ENCODE measurements at places on chromosomes 11 and 22. TPM values are rescaled to one million over a fixed set of nuclear protein-coding genes. Genes with fewer than 3 reads are reported as not detected.

- no peak overlapping the region for H3K4me3 ChIP-seq
- H3K27ac ChIP-seq = no peak overlapping the region
- no peak for DNase-seq
Observed at GRCh38 chr11:71321433-71322191, 69.2 kb upstream of the SHANK2 start.

- no peak for DNase-seq
- no peaks in the 10 kb centered on the region for H3K4me1 ChIP-seq
Observed at GRCh38 chr11:9825895-9826294, 162.0 kb downstream of the SWAP70 start.

DNA sequence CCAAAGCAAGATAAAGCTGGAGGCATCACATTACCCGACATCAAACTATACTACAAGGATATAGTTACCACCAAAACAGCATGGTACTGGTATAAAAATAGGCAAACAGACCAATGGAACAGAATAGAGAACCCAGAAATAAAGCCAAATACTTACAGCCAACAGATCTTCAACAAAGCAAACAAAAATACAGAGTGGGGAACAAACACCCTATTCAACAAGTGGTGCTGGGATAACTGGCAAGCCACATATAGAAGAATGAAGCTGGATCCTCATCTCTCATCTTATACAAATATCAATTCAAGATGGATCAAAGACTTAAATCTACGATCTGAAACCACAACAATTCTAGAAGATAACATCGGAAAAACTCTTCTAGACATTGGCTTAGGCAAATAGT lies 50.0 kb upstream of the CLTCL1 start:
- H3K4me1 ChIP-seq = no peaks in the 10 kb centered on the region
- H3K36me3 ChIP-seq = peaks cover 52% of the 10 kb centered on the region
- DNase-seq = no peak
- H3K27me3 ChIP-seq = no peaks in the 10 kb centered on the region
- no peak overlapping the region for H3K4me3 ChIP-seq
- H3K27ac ChIP-seq = no peak overlapping the region

GRCh38 chr22:37905534-37906363 lies at the start of gene MICALL1:
Gene MICALL1, plus strand, starts transcription at chr22:37906297. Its CDS starts 126 bp downstream, at chr22:37906423.
- no peaks in the 10 kb centered on the region for H3K36me3 ChIP-seq
- no peaks in the 10 kb centered on the region for H3K27me3 ChIP-seq
- peaks cover 22% of the 10 kb centered on the region for H3K4me1 ChIP-seq
- H3K4me3 ChIP-seq = peak within 1 kb of the TSS; percentile 60

GRCh38 chr22:32317524-32317923 lies 40.1 kb upstream of the RFPL3 start:
- no peak overlapping the region for H3K27ac ChIP-seq
- H3K27me3 ChIP-seq = peaks cover 5% of the 10 kb centered on the region
- no peak overlapping the region for H3K4me3 ChIP-seq
- no peaks in the 10 kb centered on the region for H3K36me3 ChIP-seq
- no peaks in the 10 kb centered on the region for H3K4me1 ChIP-seq

DNA sequence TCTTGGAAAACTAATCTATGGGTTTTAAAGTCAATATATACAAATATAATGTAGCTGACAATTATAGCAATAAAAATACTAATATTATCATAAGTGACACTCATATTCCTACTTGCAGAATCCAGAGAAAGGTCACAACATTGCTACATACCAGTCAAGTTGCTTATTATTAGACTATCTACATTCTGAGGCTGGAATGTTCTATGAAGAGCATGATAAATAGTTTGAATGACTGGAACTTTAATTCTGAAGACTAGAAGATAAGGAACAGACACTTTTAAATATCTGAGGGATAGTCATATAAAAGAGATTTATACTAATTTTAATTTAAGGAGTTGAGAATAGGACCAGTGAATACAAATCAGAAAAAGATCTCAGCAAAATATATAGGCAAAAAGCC lies 146.0 kb downstream of the GUCY1A2 start:
- H3K27me3 ChIP-seq = no peaks in the 10 kb centered on the region
- H3K4me1 ChIP-seq = no peaks in the 10 kb centered on the region
- no peaks in the 10 kb centered on the region for H3K36me3 ChIP-seq
- no peak overlapping the region for H3K4me3 ChIP-seq
- no peak overlapping the region for H3K27ac ChIP-seq
- no peak for DNase-seq

DNA sequence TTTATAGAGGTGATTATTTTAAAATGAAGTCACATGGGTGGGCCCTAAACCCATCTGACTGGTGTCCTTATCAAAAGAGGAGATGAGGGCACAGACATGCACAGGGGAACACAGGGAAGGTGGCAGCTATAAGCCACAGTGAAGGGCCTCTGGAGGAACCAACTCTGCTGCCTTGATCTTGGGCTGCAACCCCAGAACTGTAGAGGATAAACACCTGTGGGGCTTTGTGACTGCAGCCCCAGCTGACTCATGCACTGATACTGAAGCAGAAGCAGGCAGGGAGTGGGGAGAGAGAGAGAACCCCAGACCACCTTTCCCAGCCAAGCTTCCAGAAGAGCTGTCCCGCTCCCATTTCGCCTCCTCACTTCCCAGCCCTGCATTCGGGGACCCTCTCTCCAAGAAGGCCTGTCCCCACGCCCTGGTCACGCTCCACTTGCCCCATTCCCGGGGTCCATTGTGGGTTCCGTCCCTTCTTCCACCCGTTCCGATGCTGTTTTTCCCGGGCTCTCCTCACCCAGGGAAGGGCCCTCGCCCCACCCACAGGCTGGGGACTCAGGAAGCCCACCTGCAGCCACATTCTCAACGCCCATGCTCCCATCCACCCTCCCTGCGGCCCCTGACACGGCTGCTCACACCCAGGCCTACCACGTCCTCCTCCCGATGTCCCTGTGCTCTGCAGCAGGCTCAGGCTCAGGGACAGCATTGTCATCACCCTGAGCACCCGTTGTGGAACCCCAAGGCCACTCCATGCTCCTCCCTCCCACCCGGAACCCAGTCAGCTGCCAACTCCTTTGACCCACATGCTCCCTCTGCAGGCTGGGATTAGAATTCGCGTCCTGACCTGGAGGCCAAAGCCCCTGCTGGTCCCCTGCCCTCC lies 90.8 kb upstream of the SHANK2 start:
- H3K36me3 ChIP-seq = no peaks in the 10 kb centered on the region
- peaks cover 7% of the 10 kb centered on the region for H3K27me3 ChIP-seq
- no peak overlapping the region for H3K4me3 ChIP-seq
- no peak for DNase-seq

GRCh38 chr22:47822422-47822821 lies 1060.0 kb downstream of the TBC1D22A start:
- no peak overlapping the region for H3K4me3 ChIP-seq
- H3K27ac ChIP-seq = no peak overlapping the region
- H3K27me3 ChIP-seq = no peaks in the 10 kb centered on the region
- no peak for DNase-seq
- no peaks in the 10 kb centered on the region for H3K36me3 ChIP-seq

GRCh38 chr11:134554106-134554505 lies 142.1 kb upstream of the B3GAT1 start:
- DNase-seq = no peak
- H3K4me3 ChIP-seq = no peak overlapping the region
- H3K27ac ChIP-seq = no peak overlapping the region

DNA sequence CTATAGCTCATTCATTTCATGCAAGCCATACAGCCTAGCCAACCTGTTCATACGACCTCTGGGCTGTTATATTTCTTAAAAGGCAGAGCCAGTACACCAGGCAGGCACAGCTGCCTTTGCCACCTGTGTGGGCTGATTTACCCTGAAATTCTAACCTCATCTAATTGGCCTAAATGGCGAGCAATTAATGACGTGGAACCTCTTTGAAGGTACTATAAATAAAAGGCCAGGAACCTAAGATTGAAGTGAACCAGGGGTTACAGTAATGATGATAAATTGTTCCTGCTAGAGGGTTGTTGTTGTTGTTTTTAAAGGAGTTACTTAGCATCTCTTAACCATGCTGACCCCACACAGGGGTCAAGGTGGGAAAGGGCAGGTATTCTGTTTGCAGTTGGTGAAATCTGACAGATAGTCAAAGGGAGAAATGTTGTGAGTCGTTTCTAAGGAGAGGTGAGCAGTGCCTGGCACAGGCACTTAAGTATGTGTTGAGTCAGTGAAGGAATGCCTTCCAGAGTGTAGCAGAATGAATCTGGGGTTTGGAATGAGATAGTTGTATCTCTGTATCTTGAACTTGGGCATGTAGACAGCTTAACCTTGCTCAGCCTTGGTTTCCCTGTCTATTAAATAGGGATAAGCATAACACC lies 213.5 kb upstream of the NAV2 start:
- no peak for DNase-seq
- H3K27ac ChIP-seq = no peak overlapping the region

GRCh38 chr11:119764108-119764868 lies 35.3 kb upstream of the NECTIN1 start:
- DNase-seq = no peak
- H3K27ac ChIP-seq = no peak overlapping the region

DNA sequence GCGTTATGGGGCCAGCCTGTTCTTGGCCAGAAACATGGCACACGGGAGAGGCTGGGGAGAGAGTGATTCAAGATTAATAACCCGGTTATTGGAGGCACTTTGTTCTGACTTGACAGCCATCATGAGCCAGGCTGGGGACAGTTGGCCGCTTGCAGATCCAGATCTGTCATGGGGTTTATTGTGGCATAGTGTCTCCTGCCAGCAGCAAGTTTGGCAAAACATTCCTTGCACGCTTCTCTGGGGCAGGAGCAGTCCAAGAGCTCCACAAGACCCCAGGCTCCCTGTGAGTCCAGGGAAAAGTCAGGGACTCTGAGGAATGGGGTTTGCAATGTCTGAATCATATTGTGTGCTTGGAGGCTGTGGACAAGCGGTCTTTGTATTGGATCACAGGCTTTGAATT lies 270.4 kb downstream of the MIAT start:
- H3K27ac ChIP-seq = no peak overlapping the region
- H3K4me3 ChIP-seq = no peak overlapping the region

GRCh38 chr22:49713003-49713402 lies 114.7 kb downstream of the BRD1 start:
- H3K4me3 ChIP-seq = no peak overlapping the region
- no peaks in the 10 kb centered on the region for H3K36me3 ChIP-seq
- H3K27me3 ChIP-seq = peaks cover 20% of the 10 kb centered on the region
- no peak for DNase-seq
- H3K27ac ChIP-seq = no peak overlapping the region

DNA sequence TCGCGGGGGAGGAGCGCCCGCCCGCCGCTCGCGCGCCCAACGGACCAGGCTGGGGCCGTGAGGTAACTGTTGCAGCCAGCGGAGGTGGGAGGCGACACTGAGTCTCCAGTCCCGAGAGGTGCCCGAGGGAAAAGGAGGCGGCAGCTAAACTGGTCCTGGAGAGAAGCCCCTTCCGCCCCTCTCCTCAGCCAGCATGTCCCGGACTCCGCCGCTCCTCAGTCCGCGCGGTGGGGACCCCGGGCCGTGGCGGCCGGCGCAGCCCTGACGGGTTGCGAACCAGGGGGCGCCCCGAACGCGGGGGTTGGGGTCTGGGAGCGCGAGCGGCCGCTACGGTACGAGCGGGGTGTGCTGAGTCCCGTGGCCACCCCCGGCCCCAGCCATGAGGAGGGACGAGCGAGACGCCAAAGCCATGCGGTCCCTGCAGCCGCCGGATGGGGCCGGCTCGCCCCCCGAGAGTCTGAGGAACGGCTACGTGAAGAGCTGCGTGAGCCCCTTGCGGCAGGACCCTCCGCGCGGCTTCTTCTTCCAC lies at the start of gene PDE3B:
Gene PDE3B, plus strand, starts transcription at position 108 of the 529 bp plus-strand sequence. Its CDS starts 272 bp downstream, at position 380.
- peak within 1 kb of the TSS; percentile 35 for H3K27ac ChIP-seq
- H3K4me3 ChIP-seq = peak within 1 kb of the TSS; percentile 91
- H3K36me3 ChIP-seq = no peaks in the 10 kb centered on the region
- H3K4me1 ChIP-seq = peaks cover 15% of the 10 kb centered on the region
- H3K27me3 ChIP-seq = no peaks in the 10 kb centered on the region
- DNase-seq = peak; percentile 63

- H3K36me3 ChIP-seq = peaks cover 1% of the 10 kb centered on the region
- no peak for DNase-seq
- H3K4me3 ChIP-seq = no peak overlapping the region
- H3K27ac ChIP-seq = no peak overlapping the region
- no peaks in the 10 kb centered on the region for H3K27me3 ChIP-seq
Observed at GRCh38 chr11:74485868-74486267, 7.7 kb downstream of the LIPT2 start.

DNA sequence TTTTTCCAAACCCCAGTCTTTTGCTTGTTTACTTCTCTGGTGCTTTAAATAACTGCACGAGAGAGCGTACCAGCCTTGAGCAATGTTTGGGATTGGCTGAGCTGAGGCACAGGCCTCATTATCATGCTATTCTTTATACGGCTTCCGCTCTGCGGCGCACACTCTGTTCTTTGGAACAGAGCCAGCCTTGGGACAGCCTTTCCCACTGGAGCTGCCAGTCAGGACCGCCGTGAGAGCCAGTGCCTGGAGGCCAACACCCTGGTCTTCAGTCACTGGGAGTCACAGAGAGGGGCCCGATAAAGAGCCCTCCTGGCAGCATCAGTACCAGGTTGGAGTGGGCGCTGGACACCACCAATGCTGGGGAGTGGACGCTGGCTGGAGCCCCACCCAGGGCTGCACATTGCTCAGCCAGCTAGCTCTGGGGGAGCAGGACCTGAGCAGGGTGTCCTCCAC lies 125.6 kb downstream of the BCR start:
- H3K4me1 ChIP-seq = no peaks in the 10 kb centered on the region
- peaks cover 26% of the 10 kb centered on the region for H3K36me3 ChIP-seq
- no peaks in the 10 kb centered on the region for H3K27me3 ChIP-seq
- H3K27ac ChIP-seq = no peak overlapping the region
- no peak for DNase-seq

Gene APOL4
- not detected for total RNA-seq

Gene TMEM223
- 8.7 TPM for total RNA-seq

Gene DBX1
- 0.17 TPM for total RNA-seq

Gene MN1
- 0.28 TPM for total RNA-seq

Gene NCR3LG1
- 2.2 TPM for total RNA-seq

Gene KRTAP5-1
- not detected for total RNA-seq

Gene TMEM151A
- 0.11 TPM for total RNA-seq

Gene LSP1
- 228 TPM for total RNA-seq

Gene OR5A1
- not detected for total RNA-seq

Gene RIBC2
- 0.41 TPM for total RNA-seq

Gene MMP13
- total RNA-seq = not detected
